Right hindlimb (tissue), 1 donor: ENCODE measurements at places on chromosomes 12 and 14.

DNA sequence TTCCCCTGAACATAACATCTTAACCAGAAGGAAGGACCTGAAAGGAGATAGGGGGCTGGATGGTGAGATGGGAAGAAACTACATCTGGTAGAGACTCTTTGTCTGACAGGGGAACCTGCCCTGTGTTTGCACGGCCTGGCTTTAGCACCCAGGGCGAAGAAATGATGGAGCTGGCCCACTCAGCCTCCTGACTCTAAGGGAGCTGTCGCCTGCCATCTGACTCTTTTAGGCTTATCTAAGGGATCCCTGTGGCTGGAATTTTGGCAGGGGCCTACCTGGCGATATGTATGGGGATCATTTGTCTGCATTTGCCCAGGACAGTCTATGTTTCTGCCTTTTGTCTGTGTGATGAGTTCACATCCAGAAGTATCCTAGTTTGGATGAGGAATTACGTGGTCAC is 15.6 kb upstream of the CACNA2D4 start:
- no peak for DNase-seq

- peak; percentile 23 for DNase-seq
Observed at GRCh38 chr14:21268617-21269251, 508 bp downstream of the HNRNPC start.

- no peak for DNase-seq
Observed at GRCh38 chr14:30928462-30928861, 54.1 kb downstream of the COCH start.

GRCh38 chr14:91328313-91329050 is 84.0 kb upstream of the GPR68 start:
- DNase-seq: no peak

- DNase-seq: no peak
Observed at GRCh38 chr14:59305836-59306555, 117.5 kb downstream of the DAAM1 start.

DNA sequence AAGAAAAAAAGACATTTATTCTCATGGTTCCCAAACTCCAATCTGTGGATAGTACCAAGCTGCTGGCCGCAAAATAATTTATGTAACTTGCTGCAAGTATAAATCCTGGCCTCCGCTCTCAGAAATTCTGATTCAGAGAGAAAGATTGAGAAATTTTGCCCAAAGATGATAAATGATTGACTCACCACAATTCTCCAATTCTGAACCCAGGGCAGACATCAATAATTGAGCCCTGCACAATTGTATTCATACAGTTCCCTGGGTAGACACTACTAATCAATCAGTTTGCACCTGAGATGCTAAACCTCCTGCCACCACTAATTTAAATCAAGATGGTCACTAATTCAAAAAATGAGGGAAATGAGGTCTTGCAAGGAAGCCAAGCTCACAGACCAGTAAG is 38.2 kb downstream of the TRPV4 start:
- no peak for DNase-seq

GRCh38 chr12:64670019-64670418 is 59.7 kb downstream of the RASSF3 start:
- DNase-seq: no peak
